ENCODE measurements at places on chromosomes 1 and 21.

DNA sequence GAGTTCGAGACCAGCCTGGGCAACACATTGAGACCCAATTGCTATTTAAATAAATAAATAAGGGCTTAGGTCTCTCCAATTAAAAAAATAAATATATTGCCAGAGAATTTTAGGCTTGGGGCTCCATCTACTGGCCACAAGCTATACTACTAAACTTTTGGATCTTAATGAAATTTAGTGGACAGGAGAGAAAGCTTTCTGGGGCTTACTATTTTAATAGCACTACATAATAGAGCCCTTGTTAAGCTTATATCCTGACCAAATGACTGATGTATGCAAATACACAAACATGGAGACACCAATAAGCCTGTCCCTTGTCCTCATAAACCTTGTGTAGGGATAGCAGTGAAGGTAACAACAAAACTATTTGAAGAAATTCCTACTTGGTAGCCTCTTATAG is 18.4 kb downstream of the CCT3 start:
- no peak for DNase-seq

GRCh38 chr1:33219886-33220661 is 36.2 kb upstream of the ZNF362 start:
- DNase-seq = no peak

DNA sequence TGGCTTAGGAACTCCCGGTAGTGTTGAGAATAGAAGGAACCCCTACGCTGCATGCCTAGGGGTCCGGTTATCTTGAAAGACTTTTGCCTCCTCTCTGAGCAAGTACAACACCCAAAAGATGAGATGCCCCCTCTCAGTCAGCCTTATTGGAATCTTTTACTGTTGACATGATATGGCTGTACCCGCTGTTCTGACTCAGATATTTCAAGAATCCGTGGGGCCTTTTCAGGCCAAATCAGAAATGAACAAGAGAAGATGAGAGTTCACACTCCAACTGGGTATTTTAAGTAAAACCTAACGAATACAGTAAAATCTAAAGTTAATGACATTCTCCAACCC is 164.2 kb downstream of the PPIAL4G start:
- no peak for DNase-seq

GRCh38 chr1:109516872-109517271 is 7.3 kb upstream of the AMIGO1 start:
- DNase-seq = no peak

DNA sequence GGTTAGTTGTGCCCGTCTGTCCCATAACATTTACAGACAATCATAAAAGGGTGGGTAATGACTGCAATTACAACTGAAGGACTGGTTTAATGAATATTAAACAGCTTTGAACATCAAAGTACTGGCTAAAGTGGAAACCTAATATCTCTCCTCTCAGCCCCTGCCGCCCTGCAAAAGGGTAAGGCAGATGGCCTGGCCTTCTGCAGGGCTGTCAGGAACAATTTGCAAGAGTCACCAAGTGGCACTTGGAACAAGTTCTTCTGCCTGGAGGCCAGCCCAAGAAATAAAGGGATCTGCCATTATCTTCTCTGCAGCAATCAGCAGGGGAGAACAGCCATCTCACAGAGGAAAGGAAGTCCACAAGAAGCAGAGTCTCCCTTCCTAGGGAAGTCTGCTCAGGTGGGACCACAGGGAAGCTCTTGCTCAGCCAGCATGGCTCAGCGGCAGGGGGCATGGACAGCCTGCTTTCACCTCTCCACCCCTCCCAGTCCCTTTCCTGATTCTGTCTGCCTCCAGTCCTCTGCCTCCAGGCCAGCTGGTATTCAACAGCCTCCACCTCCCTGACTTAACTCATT is 96.1 kb downstream of the TRABD2B start:
- no peak for DNase-seq

All from activated CD4-positive, alpha-beta T cell treated with anti-CD3 and anti-CD28 coated beads for 24 hours (primary cell).